ENCODE measurements at places on chromosomes 3 and 15. TPM values are rescaled to one million over a fixed set of nuclear protein-coding genes. Genes with fewer than 3 reads are reported as not detected.

Gene SCG5
- 1.8 TPM for total RNA-seq

DNA sequence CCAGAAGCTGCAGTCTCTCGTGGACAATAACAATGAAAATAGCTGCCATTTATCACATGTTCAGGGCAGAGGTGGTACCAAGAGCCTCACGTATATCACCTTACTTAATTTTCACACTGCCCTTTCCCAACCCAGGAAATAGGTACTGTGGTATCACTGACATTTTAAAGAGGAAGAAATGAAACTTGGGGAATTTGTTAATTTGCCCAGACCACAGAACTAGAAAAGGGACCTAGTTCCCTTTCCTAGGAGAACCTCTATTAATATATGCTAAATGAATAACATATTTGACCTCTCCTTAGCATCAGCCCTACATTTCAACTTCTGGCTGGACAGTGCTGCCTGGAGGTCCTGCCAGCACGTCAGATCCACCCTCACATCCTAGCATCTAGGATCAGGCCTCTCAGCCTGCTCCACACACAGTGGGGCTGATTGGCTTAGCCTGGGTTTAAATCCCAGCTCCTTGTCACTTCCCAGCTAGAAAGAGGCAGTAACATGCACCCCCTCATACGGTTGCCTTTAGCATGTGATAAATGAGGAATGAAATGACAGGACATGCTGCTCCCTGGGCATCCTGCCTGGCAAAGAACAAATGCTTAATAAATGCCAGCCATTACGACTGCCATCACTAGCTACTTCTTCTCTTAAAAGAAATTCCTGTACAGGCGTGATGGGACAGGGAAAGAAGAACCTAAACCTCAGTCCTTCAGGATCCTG is 95.1 kb upstream of the TNFAIP8L3 start:
- H3K4me1 ChIP-seq, result no peaks in the 10 kb centered on the region
- DNase-seq, result no peak
- H3K27ac ChIP-seq, result no peak overlapping the region
- no peaks in the 10 kb centered on the region for H3K36me3 ChIP-seq
- no peak overlapping the region for H3K4me3 ChIP-seq

- no peaks in the 10 kb centered on the region for H3K27me3 ChIP-seq
- no peak for DNase-seq
- H3K4me3 ChIP-seq, result peak overlapping the region; percentile 39
- peak overlapping the region; percentile 89 for H3K27ac ChIP-seq
- H3K4me1 ChIP-seq, result peaks cover 90% of the 10 kb centered on the region
- no peaks in the 10 kb centered on the region for H3K36me3 ChIP-seq
Measured at GRCh38 chr15:70269311-70269911, 171.7 kb upstream of the TLE3 start.

Gene MDFIC2
- not detected for total RNA-seq

DNA sequence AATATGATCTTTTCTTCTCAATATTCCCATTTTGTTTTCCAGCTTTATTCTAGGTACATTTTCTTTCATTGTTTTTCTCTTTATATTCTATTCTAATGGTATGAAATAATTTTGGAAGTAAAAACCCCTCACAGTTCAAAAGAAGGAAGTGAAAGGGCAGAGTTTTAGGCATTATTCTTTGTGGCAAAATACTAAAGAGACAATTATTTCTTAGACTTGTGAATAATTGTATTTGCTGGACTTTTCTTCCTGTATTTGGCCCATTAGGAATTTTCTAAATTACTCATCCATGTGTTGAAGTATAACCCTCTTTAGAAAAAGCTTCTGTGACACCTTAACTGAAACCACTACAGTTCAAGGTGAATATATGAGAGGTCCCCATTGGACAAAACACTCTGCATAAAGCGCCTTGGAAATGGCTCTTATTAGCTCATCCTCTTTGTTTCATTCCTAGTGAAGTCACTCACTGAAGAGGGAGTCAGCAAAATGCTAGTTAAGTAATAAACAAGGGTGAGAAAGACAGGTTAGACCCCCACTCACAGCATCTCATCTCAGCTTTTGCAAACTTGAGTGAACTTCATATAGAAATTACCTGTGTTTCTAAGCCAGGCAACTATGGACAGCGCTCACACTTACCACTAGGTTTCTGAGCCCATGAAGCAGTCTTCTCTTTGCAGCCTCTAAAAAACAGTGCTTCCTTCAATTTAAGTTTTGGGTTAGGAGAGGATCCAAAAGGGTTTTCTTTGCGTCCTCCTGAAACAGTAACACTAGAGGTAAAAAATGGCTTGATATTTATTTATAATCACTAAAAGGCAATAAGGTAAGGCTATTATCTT is 327.5 kb downstream of the ARPP21 start:
- H3K36me3 ChIP-seq, result no peaks in the 10 kb centered on the region
- H3K4me3 ChIP-seq, result no peak overlapping the region
- H3K27me3 ChIP-seq, result no peaks in the 10 kb centered on the region
- no peak for DNase-seq
- H3K4me1 ChIP-seq, result no peaks in the 10 kb centered on the region
- H3K27ac ChIP-seq, result no peak overlapping the region

Gene AP3B2
- total RNA-seq, result not detected

GRCh38 chr3:153970047-153970446 is 151.1 kb upstream of the ARHGEF26 start:
- H3K36me3 ChIP-seq, result no peaks in the 10 kb centered on the region
- no peak overlapping the region for H3K27ac ChIP-seq
- no peak for DNase-seq
- H3K4me1 ChIP-seq, result no peaks in the 10 kb centered on the region
- H3K4me3 ChIP-seq, result no peak overlapping the region
- H3K27me3 ChIP-seq, result no peaks in the 10 kb centered on the region

Gene SEC22A
- total RNA-seq, result 46.3 TPM

GRCh38 chr3:142929109-142929508 is 34.4 kb downstream of the PAQR9 start:
- H3K4me3 ChIP-seq, result no peak overlapping the region
- H3K27ac ChIP-seq, result no peak overlapping the region
- no peaks in the 10 kb centered on the region for H3K36me3 ChIP-seq
- no peaks in the 10 kb centered on the region for H3K27me3 ChIP-seq
- DNase-seq, result peak; percentile 87
- no peaks in the 10 kb centered on the region for H3K4me1 ChIP-seq

DNA sequence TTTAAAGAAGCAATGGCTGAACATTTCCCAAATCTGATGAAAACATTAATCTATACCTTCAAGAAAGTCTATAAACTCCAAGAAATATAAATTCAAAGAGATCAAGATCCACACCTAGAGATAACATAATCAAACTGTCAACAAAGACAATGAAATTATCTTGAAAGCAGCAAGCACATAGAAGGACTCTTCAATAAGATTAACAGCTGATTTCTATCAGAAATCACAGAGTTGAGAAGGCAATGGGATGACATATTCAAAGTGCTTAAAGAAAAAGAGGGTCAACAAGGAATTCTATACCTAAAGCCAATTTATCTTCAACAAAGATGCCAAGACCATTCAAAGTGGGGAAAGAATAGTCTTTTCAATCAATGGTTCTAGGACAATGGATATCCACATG is 41.1 kb upstream of the LAMP3 start:
- no peaks in the 10 kb centered on the region for H3K27me3 ChIP-seq
- peaks cover 11% of the 10 kb centered on the region for H3K4me1 ChIP-seq
- H3K36me3 ChIP-seq, result peaks cover 7% of the 10 kb centered on the region
- H3K4me3 ChIP-seq, result no peak overlapping the region
- no peak for DNase-seq

GRCh38 chr3:40873476-40873875 is 325.8 kb upstream of the CTNNB1 start:
- no peak for DNase-seq
- H3K36me3 ChIP-seq, result no peaks in the 10 kb centered on the region
- no peaks in the 10 kb centered on the region for H3K27me3 ChIP-seq

DNA sequence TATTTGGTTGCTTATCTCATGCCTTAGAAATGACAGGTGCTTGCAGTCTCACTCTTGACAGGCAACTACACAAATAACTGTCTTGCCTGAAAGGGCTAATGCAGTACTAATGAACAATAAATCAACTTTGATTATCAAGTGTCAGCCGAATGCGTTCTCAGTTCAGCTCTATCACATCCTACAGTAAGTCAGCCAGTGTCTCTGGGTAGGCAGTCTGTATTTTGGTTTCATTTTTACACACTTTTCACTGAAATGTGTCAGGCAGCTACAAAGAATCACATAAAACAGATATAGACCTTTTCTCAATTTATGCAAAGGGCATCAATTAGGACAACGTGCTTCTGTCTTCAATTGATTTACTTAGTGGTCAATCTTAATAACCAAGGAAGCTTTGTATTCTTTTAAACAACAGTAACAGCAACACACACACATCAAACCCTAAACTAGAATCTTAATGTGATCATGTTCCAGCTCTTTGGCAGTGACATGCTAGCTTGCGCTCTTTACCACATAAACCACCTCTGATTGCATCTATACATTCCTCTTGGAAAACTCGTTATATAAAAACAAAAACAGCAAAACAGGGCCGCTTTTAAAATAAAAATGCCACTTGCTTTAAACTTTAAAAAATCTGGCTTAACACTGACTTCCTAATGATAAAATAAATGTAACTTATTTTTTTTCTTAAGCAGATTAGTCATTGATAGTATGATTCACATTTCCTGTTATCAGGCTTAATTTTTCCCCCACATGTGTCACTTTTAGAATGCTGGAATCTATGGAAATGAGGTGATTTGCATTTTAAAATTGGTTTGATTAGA is 520.4 kb downstream of the FOXP1 start:
- H3K27ac ChIP-seq, result peak overlapping the region; percentile 82
- peaks cover 91% of the 10 kb centered on the region for H3K4me1 ChIP-seq
- peak; percentile 60 for DNase-seq
- H3K4me3 ChIP-seq, result peak overlapping the region; percentile 69

Data from Karpas-422 (cell line).